ENCODE measurements at places on chromosomes 6 and 20. TPM values are rescaled to one million over a fixed set of nuclear protein-coding genes. Genes with fewer than 3 reads are reported as not detected.
A peak's percentile ranks its signal among the peaks of the same experiment; 100 is the strongest.

DNA sequence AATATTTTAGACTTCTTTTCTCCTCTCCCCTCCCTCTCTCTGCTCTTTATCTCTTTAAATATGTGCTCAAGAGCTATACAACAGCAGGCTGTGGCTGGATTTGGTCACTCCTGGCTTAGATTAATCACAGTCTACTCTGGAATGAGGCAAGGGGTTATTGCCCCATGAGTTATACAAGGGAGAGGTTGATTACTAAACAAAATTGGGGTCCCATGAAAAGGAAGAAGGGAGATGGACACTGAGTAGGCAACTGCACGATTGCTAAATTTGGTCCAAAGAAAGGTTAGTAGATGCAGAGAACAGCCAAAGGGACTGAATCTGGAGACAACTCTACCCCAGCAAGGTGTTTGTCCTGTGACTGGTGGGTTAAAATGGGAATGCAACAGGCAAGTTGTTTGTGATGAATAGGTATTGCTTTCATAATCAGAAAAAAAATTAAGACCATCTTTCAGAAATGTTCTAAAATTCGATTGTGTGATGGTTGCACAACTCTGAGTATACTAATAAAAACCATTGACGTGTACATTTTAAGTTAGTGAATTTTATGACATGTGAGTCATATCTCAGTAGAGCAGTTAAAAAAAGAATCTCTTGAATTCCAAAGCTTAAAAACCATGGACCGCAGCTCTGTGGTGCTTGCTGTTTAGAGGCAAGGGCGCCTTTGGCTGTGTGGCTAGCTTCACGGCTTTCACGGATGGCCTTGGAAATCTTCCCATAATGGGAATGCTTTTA is 57.1 kb downstream of the KIZ start:
- peak; percentile 84 for DNase-seq

DNA sequence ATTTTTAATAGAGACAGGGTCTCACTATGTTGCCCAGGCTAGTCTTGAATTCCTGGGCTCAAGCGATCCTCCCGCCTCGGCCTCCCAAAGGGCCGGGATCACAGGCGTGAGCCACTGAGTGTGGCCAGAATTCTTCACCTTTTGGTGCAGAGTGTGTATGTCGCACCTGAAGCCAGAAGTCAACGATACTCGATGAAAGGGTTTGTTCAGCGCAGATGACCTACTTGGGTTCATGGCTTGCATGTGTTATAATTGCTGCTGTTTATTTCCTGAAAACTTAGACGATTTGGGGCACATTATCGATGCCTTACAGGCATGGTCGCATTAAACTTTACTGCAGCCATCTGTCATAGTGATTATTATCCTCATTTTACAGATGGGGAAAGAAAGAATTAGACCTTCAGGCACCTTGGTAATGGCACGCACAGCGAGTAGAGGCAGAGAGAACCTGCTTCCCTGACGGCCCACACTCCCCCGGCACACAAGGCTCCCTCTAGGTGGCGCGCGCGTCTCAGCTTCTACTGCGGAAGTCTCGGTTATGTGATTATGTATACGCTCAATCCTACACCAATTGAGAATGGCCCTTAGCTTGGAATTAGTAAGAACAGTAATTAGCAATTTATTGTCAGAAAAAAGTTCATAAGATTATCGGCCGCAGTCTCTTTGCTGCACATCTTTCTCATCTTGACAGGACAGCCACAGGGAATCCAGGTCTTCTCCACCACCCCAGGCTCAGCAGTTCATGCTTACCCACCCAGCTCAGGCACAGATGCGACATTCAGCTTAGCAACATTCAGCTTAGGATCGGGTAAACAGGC is 212.8 kb upstream of the PROKR2 start:
- DNase-seq: peak; percentile 73

DNA sequence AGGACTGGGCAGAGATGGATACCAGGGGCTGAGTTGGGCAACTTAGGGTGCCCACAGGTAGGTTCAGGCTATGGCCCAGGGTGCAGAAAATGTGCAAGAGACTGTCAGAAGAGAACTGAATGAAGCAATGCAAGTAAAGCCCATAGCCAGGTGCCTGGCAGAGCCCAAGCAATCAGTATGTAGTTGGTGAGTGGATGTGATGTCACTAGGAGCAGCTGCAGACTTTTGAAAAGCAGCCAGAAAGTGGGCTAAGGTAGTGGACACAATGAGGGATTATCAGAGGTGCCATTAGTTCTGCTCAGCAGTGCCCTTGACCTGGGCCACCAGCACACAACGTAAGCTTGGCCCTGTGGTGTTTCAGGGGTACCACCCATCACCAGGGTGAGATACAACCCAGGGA is 135.3 kb downstream of the SOBP start:
- no peak for DNase-seq

The ROS1 gene
- total RNA-seq: 0.47 TPM

The GPR6 gene
- total RNA-seq: not detected
